GM10248 (cell line): ENCODE measurements at places on chromosomes 1 and 21.

DNA sequence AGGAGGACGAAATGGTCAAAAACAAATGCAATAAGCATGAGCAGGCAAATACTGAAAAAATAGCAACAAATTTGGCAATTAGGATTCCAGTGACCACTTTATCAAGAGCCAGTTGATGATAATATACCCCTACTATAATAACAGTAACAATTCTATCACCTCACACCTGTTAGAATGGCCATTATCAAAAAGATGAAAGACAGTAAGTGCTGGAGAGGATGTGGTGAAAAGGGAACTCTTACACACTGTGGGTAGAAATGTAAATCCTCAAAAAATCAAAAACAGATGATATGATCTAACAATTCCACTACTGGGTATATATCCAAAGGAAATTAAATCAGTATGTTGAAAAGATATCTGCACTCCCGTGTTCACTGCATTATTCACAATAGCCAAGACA, 114.3 kb upstream of the GFI1 start:
- DNase-seq: no peak

DNA sequence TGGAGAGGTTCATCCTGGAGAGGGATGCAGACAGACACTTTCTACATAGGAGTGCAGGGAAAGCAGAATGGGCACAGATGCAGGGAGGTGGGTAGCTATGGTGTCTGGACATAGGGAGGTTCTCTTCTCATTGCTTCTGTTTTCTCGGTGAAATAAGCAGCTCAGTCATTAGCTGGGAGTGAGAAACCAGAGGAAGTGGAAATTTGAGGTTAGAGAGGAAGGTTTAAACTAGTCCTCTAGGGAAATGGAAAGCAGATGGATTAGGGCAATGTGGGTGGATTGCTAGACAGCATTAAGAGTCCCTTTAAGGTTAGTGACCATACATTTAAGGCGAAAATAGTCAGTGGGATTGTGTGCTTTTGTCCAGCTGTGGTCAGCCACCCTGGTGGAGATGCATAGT, 39.6 kb downstream of the MPZL1 start:
- no peak for DNase-seq

- no peak for DNase-seq
Observed at GRCh38 chr1:170240409-170240808, 94.7 kb downstream of the NTMT2 start.

- no peak for DNase-seq
Observed at GRCh38 chr1:232132572-232132971, 497.4 kb downstream of the SIPA1L2 start.

DNA sequence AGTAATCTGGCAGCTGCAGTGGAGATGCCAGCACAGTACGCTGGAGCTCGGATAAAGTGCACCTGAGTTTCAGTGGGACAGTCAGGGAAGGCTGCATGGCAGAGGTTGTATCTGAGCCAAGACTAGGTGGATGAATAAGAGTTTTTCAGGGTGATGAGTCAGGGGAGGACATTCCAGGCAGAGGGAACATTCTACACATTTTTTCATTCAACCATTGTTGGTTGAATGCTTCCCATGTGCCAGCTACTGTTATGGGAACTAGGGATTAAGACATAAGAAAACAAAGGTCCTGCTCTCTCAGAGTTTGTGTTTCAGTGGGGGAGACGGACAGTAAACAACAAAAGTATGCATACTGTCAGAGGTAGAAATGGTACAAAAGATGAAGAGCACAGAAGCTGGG, 5.2 kb downstream of the LEPR start:
- DNase-seq: no peak

- DNase-seq: no peak
Observed at GRCh38 chr1:159663552-159663951, 50.8 kb downstream of the CRP start.

- no peak for DNase-seq
Observed at GRCh38 chr1:207248544-207249198, 72.8 kb upstream of the CD55 start.

GRCh38 chr1:1425753-1426495, 4.8 kb upstream of the ANKRD65 start:
- DNase-seq: no peak
